ENCODE measurements at places on chromosomes 6 and 20. TPM values are rescaled to one million over a fixed set of nuclear protein-coding genes. Genes with fewer than 3 reads are reported as not detected.

Gene POM121L2
- not detected for polyA plus RNA-seq

Gene DLL1
- polyA plus RNA-seq = 0.17 TPM

Gene TNXB
- polyA plus RNA-seq = not detected

Gene C20orf141
- not detected for polyA plus RNA-seq

Gene GATA5
- not detected for polyA plus RNA-seq

Gene FRS3
- polyA plus RNA-seq = 1.4 TPM

Gene SIRPA
- 8.0 TPM for polyA plus RNA-seq

Gene COL20A1
- polyA plus RNA-seq = 1.3 TPM

Gene CCDC28A
- polyA plus RNA-seq = 45.7 TPM

Gene FAM83D
- 14.7 TPM for polyA plus RNA-seq

Gene FAM209B
- 0.99 TPM for polyA plus RNA-seq

Gene MAP7
- 5.3 TPM for polyA plus RNA-seq

Gene RIPPLY2
- 54.9 TPM for polyA plus RNA-seq

Gene BPIFB1
- polyA plus RNA-seq = not detected

Gene OTOR
- 35.0 TPM for polyA plus RNA-seq

Measured in Purkinje cell (primary cell).